ENCODE measurements at places on chromosomes 16 and 17.
A peak's percentile ranks its signal among the peaks of the same experiment; 100 is the strongest.

- no peak for DNase-seq
Measured at GRCh38 chr16:35208001-35208935, 1748.9 kb downstream of the TP53TG3F start.

- peak; percentile 91 for DNase-seq
Measured at GRCh38 chr17:29592850-29593551, at the start of gene ANKRD13B. Gene ANKRD13B (plus strand): TSS chr17:29593132. CDS start chr17:29593622, 490 bp downstream.

DNA sequence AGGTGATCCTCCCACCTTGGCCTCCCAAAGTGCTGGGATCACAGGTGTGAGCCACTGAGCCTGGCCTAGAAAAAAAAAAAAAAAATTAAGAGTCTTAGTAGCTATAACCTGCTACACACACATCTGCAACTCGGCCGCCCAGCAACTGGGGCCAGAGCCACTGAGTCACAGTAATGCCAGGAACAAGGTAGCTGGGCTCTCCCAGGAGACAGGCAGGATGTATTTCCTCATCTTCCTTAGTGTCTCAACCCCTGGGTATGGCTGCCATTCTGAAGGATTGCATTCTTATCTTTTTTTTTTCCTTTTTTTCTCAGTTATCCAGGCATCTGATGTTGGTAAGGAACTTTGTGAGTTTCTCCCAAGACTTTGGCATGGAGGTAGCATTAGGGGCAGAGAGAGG is 7.1 kb upstream of the PSMD3 start:
- no peak for DNase-seq

GRCh38 chr17:80665792-80666191 is 121.2 kb downstream of the RPTOR start:
- no peak for DNase-seq

- DNase-seq: no peak
Measured at GRCh38 chr16:3580686-3581085, 3.5 kb upstream of the NLRC3 start.

- DNase-seq: no peak
Measured at GRCh38 chr17:9820448-9820847, 1.4 kb downstream of the GSG1L2 start.

DNA sequence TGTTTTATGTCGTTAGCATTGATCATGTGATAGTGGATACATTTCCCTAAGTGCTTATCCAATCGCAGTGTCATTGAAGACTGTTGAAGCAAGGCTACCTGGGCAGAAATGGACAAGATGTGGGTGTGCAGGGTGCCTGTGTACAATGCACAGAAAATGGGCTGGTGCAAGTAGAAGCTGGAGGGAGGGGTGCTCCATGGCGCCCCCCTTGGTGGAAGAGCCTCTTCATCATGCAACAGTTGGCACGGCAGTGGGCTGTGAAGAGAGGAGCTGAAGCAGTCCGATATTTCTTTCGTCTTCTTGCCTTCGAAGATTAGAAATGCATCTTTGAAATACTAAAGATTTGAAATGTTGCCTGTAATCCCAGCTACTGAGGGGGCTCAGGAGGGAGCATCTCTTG is 100.5 kb downstream of the PLCG2 start:
- no peak for DNase-seq

DNA sequence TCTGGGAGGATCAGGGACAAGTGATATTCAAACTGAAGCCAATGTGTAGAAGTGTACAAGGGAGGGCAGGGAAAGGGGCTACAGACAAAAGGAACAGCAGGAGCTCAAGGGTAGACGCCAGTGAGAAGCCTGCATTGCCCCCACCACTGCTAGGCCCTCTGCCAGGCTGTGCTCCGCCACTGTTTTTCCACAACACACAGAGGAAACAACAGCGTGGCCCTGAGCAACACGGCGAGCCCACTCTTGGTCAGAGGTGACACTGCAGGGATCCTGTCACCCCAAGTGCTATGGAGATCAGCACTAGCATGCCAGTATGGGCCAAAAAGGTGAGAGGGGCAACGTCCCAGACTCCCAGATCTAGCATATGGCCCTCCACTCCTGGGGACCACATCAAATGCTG is 23.4 kb downstream of the MYO18A start:
- DNase-seq: no peak

- no peak for DNase-seq
Measured at GRCh38 chr16:543301-544164, 16.0 kb downstream of the CAPN15 start.

DNA sequence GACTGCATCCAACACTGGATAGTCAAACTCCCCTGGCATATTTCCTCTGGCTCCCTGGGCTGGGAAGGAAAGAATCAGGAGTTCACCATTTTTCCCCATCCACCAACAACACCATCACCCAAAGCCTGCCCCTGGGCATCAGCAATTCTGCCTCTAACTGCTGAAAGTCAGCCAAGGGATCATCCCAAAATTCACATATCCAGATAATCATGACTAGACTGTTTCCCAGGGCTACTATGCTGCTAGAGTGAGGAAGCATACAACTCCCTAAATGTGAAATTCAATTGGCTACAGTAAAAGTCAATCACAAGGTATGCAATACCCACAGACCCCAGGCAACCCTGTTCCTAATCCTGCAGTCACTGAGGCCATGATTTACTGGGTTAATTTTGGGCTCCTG is 230.6 kb downstream of the C16orf95 start:
- DNase-seq: no peak

DNA sequence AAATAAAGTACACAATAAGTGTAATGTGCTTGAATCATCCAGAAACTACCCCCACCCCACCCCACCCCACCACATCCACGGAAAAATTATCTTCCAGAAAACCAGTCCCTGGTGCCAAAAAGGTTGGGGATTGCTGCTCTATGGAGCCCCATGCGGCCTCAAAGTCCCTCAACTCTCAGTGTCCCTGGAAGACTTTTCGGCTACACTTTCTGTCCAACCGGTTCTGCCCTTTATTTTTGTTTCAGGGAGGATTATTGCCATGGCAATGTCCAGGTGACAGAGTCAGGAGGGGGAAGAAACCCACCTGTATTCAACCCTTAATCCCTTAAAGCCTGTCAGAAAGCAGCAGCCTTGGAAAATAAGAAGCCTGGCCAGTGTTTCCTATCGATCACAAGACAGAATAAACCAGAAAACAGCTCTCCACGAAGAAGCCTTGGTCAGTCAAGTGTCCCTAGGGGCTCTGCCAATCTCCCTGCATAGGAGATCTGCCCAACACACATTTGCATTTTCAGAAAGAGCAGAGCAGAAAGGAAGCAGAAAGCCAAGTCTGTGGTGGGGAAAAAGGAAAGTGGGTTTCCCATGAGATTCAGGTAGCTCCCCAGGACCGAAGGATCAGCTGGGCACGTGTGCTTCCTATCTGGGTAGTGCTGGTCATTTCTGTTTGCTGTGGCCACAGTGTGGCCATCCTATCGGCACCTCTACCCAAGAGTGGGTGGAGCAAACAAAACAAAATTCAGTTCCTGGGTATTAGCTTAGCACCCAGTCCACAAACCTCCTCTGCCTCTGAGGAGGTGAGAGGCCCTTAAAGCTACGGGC is 342.7 kb downstream of the SOX9 start:
- DNase-seq: peak; percentile 75

- DNase-seq: no peak
Measured at GRCh38 chr16:75104836-75105235, 11.7 kb downstream of the LDHD start.

DNA sequence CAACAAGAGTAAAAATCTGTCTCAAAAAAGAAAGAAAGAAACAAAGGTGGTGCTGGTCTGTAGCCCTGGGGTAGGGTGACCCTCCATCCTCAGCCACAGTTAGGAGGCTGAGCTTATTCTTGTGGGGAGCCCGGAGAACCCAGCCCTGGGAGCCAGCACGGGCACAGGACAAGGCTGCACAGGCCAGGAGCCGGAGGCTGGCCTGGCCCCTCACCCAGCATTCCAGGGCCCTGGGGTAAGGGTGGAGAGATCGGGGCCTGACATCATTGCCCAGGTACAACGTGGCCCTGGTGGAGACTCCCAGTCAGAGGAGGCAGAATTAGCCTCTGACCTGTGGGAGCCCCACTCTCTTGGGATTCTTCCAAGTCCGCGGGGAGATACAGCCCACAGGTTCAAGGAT is 10.3 kb upstream of the KRT17 start:
- DNase-seq: no peak

GRCh38 chr17:18857864-18858566 is at the start of gene PRPSAP2:
Gene PRPSAP2 (plus strand): TSS chr17:18858131. CDS start chr17:18865834, 7,703 bp downstream.
- DNase-seq: peak; percentile 72

- DNase-seq: no peak
Measured at GRCh38 chr16:56823081-56823733, 41.8 kb upstream of the SLC12A3 start.

- DNase-seq: no peak
Measured at GRCh38 chr16:31064882-31065461, 9.1 kb downstream of the ZNF668 start.
